ENCODE measurements at places on chromosomes 4 and X. TPM values are rescaled to one million over a fixed set of nuclear protein-coding genes. Genes with fewer than 3 reads are reported as not detected.

DNA sequence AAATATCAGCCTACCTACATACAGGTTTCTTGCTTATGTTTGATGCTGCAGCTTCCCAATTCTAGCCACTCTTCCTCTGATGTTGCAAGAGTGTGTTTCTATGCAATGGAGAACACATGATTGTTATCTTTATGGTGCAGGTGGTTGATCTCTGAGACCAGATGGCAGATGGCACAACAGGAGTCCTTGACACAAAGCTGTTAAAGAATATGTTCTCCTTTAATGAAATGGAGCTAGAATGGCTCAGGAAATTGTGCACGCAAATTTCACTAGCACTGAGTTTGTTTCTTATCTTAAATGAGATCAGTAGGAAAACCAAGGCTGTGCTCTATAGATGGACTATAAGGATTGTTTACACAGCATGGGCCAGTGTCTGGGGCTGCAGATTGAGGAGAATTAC is 29.9 kb upstream of the TTC29 start:
- H3K4me3 ChIP-seq = no peak overlapping the region
- H3K36me3 ChIP-seq = no peaks in the 10 kb centered on the region
- no peak overlapping the region for H3K27ac ChIP-seq
- H3K4me1 ChIP-seq = no peaks in the 10 kb centered on the region
- DNase-seq = no peak

GRCh38 chrX:129462707-129463106 is 60.6 kb downstream of the SMARCA1 start:
- H3K27me3 ChIP-seq = no peaks in the 10 kb centered on the region
- no peaks in the 10 kb centered on the region for H3K36me3 ChIP-seq
- H3K4me3 ChIP-seq = no peak overlapping the region
- no peak overlapping the region for H3K27ac ChIP-seq
- no peaks in the 10 kb centered on the region for H3K4me1 ChIP-seq
- DNase-seq = no peak

GRCh38 chrX:130179579-130180215 is 7.9 kb downstream of the RAB33A start:
- no peak overlapping the region for H3K27ac ChIP-seq
- DNase-seq = no peak
- no peaks in the 10 kb centered on the region for H3K36me3 ChIP-seq
- H3K4me1 ChIP-seq = peaks cover 30% of the 10 kb centered on the region
- H3K27me3 ChIP-seq = no peaks in the 10 kb centered on the region

WDFY3 gene
- 0.85 TPM for total RNA-seq

GRCh38 chr4:14855719-14856061 is 146.6 kb upstream of the CPEB2 start:
- no peak overlapping the region for H3K27ac ChIP-seq
- no peak for DNase-seq
- no peaks in the 10 kb centered on the region for H3K36me3 ChIP-seq

GRCh38 chrX:112190646-112191045 is 108.1 kb upstream of the TRPC5 start:
- H3K4me3 ChIP-seq = no peak overlapping the region
- no peak overlapping the region for H3K27ac ChIP-seq

Data from CD8-positive, alpha-beta memory T cell (primary cell).